B cell (primary cell): ENCODE measurements at places on chromosomes 6 and 20. TPM values are rescaled to one million over a fixed set of nuclear protein-coding genes. Genes with fewer than 3 reads are reported as not detected.

- DNase-seq, result no peak
Observed at GRCh38 chr6:30591008-30591407, 19.8 kb downstream of the ABCF1 start.

ECT2L gene
- polyA plus RNA-seq, result 0.20 TPM in 1 of 2 replicates, not detected in the other

GRCh38 chr20:52404671-52405070 is 213.1 kb upstream of the ZFP64 start:
- DNase-seq, result no peak

DNA sequence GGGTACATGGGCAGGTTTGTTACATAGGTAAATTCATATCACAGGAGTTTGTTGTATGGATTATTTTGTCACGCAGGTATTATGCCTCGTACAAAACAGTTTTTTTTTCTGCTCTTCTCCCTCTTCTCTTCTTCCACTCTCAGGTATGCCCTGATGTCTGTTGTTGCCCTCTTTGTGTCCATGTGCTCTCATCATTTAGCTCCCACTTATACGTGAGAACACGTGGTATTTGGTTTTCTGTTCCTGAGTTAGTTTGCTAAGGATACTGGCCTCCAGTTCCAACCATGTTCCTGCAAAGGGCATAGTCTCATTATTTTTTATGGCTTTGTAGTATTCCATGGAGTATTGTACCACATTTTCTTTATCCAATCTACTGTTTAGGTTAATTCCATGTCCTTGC is 65.7 kb downstream of the UNC5CL start:
- DNase-seq, result no peak

- no peak for DNase-seq
Observed at GRCh38 chr6:94289131-94289530, 869.8 kb upstream of the EPHA7 start.

DNA sequence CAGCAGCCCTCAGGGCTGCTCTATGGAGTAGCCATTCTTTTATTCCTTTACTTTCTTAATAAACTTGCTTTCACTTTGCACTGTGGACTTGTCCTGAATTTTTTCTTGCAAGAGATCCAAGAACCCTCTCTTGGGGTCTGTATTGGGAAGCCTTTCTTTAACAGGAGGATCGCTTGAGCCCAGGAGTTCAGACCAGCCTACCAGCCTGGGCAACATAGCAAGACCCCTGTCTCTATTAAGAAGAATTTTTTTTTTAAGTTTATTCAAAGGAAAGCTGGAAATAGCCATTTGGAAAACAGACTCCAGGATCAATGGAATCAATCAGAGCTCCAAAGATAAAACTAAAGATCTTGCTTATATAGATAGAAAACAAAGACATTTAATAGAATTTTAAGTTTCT is 29.1 kb downstream of the OR2B2 start:
- DNase-seq, result no peak

DNA sequence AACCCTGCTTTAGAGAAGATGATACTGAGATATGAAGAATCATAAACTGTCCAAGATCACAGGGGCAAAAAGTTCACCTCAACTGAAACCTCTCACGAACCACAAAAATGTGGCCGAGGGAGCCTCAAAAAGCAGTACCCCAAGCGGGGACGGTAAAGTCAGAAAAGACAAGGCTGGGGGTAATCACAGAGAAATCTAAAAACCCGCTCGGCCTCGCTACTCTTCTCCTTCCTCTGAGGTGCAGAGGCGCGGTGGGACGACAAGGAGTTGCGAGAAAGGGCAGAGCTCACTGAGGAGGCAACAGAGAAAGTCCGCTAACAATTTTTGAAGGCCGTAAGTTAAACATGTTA is 356 bp upstream of the IRAK1BP1 start:
- no peak for DNase-seq

RAB44 gene
- polyA plus RNA-seq, result 0.16 and 0.25 TPM in 2 replicates

GRCh38 chr20:23684261-23684660 is 4.6 kb downstream of the CST4 start:
- no peak for DNase-seq

DNA sequence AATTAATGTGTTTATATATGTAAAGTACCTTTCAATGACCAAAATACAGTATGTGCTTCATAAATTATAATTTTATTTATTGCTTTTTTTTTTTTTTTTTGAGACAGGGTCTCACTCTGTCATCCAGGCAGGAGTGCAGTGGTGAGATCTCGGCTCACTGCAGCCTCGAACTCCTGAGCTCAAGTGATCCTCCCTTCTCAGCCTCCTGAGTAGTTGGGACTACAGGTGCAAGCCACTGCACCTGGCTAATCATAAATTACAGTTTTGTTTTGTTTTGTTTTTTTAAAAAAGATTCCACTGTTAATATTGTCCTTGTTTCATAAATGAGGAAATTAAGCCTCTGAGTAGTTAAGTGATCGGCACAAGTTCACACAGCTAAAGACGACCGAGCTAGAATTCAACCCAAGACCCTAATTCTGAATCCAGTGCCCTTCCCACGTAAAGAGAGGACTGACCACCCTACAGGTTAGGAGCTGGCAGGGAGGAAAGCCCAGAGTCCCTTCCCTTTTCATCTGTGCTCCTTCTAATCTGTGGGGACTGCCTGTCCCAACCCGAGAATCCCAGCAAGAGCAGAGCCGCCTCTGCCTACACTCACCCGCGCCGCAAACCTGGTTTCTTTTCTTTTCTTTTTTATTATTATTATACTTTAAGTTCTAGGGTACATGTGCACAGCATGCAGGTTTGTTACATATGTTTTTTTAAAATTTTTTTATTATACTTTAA is 8.5 kb upstream of the GDF5 start:
- no peak for DNase-seq

GRCh38 chr6:167140589-167141474 is 16.9 kb downstream of the GPR31 start:
- peak; percentile 49 for DNase-seq

- no peak for DNase-seq
Observed at GRCh38 chr20:1489325-1489724, 1.9 kb downstream of the SIRPB2 start.

DNA sequence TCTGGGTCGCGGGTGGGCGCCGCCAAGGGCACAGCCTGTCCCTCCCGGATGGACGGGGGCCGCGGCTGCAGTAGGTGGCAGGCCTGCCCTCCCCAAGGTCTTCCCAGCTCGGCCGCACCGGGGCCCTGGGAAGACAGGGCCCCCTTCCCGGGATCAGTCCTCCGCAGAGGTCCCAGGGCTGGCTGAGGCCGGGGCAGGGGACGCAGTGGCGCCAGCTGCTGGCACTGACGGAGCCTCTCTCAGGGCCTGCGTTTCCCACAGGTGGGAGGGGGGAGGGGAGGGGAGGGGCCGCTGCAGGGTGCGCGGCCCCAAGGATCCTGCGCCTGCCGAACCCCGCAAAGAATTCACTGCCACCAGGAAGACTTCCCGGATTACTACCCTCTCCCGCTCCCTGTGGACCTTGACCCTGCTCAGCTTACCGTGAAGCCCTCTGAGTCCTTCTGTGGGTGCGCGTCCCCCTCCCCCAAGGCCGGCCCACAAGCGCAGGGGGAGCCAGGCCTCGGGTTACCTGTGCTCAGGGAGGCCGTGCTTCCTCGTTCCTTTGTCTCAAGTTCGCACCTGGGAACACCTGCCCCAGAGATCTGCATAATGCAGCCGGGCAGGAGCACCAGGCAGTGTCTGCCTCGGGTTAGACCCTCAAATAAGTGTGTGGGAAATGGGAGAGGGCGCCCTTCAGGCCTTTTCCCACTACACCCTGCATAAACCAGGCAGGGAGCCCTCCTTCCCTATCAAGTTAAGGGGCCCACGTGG is 5.1 kb downstream of the LZTS3 start:
- peak; percentile 40 for DNase-seq

- DNase-seq, result no peak
Observed at GRCh38 chr20:22004946-22005345, 299.5 kb downstream of the PAX1 start.

DNA sequence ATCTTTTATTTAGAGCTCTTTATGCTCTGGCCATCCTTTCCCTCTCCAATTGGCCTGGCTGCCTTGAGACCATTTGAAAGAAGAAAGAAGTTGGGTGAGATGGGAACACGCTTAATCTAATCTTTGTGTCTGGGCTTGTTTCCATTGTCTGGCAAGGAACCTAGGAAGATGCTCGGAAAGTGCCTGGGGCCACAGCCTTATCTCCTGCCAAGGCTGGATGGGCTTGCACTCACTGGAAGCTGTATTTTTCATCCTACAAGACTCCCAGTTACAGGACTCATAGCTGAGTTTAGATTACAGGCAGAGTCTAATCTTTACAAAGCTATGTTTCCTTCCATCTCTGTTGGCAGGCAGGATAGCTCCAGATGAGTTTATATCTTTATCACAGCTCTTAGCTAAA is 33.1 kb upstream of the CDYL start:
- no peak for DNase-seq

PLA2G7 gene
- polyA plus RNA-seq, result 0.04 and 0.13 TPM in 2 replicates

GRCh38 chr20:53324816-53325215 is 268.8 kb downstream of the ZNF217 start:
- DNase-seq, result no peak

DNA sequence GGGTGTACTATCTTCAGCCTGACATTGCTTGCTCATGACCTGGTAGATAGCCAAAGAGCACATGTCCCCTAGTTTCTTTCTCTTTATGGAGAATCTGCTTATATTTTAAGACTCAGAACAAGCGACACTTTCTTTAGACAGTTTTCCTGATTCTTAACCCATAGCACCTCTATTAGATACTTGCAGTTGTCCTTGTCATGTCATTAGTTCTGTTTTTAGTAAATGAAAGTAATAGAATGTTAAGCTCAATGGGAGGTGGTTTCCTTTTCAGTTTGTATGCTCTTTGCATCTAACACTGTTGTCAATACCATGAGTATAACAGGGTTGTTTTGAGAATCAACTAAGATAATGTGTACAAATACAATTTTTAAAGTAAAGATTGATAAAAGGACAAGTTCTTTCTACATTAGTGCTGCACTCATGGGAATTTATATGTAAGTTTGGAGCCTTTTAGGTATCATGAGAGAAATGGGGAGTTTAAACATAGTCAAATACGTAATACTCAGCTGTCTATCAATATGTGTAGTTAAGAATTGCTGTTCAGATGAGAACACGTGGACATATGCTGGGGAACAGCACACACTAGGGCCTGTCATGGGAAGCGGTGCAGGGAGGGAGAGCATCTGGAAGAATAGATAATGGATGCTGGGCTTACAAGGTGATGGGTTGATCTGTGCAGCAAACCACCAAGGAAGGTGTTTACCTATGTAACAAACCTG is 124.3 kb downstream of the GRM1 start:
- no peak for DNase-seq

DNA sequence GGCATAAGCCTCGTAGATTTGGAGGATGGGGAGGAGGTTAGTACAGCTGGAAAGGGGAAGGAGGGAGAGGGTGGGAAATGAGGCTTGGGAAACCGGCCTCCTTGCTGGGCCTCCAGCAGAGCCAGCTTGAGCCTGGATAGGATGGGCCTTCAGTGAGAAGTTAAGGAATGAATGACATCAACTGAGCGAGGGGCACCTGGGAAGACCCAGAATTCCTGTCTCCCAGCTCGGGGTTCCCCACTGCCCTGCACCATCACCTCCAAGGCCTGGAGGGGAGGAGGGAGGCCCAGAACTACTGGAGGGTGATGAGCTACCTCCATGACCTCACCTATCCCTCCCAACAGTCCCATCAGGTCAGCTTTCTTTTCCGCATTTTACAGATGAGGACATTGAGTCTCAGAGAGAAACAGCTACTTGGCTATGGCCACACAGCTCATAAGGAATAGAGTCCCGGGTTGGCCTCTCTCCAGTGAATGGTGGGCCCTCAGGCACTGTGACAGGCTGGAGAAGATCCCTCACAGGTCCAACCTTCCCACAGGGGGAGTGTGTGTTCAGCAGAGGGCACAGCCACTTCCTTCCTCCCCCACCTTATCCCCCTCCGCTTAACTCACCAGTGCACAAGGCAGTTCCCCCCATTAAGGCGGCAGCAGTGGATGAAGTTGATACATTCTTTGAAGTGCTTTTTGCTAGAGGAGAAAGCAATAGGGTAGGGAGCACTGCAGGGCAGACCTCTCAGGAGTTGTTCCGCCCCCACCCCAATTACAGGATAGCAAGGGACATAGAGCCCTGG is 6.8 kb downstream of the DUSP15 start:
- no peak for DNase-seq

GRCh38 chr6:37287519-37288157 is 29.7 kb upstream of the TMEM217 start:
- DNase-seq, result no peak

DNA sequence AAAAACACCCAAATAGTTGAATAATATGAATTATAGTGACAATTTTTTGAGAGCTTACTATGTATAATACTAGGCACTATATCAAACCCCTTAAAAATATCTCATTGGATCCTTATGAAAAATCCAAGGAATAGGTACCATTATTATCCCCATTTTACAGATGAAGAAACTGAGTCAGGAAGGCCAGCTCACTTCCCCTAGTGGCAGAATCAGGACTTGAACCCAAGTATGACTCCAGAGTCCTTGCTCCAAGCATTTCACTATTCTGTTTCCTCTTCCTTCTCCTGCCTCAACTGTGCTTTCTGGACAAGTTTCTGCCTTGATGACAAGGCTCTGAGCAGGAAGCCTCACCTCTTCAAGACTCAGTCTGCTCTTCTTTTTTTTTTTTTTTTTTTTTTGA is 10.8 kb upstream of the PARD6B start:
- no peak for DNase-seq

- no peak for DNase-seq
Observed at GRCh38 chr6:123551939-123552707, 84.6 kb downstream of the TRDN start.

BHLHE23 gene
- not detected in 2 replicates for polyA plus RNA-seq

GINS1 gene
- polyA plus RNA-seq, result 0.61 and 0.88 TPM in 2 replicates

DNA sequence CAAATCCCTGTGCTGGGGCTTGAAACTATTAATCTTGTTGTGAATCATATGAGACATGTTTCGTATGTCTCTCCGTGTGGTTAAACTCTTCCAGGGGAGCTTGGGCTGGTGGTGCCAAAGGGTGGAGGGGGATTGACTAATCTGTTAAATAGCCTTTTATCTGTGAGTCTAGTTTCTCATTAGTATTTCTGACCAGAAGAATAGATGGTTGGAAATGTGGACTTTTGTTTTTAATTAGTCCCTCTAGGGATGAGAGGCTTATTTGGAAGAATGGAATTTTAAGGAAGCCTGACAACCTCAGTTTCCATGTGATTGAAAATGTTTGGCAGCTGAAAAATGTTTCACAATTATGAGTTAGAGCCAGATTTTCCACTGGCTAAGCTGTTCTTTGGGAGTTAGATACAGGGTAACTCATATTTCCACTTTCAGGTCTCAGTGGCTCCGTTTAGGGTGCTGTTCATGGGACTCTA is 117.3 kb downstream of the BCKDHB start:
- DNase-seq, result no peak

- DNase-seq, result peak; percentile 79
Observed at GRCh38 chr6:33633462-33634158, 12.5 kb downstream of the ITPR3 start.

DNA sequence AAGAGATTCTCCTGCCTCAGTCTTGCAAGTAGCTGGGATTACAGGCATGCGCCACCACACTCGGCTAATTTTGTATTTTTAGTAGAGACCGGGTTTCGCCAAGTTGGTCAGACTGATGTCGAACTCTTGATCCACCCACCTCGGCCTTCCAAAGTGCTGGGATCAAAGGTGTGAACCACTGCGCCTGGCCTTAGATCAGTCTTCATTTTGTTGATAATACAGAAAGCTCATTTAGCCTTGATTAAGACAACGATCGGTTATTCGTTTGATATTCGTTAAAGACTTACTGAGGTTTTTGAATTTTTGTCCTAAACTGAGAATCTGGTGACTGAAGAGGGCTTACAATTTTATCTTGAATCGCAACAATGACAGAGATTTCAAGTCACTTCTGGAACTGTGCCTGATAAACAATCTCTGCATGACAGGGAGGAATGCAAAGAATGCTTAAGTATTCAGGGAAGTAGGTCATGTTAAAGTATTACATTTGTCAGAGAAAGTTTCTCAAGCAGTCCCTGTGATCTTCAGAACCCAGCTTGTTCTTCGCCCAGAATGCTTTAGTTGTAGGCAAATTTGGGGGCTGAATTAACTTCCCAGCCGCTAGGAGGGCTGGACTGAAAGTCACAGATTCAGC is 14.8 kb downstream of the AKAP12 start:
- no peak for DNase-seq
